ENCODE measurements at places on chromosomes 3 and 15.

DNA sequence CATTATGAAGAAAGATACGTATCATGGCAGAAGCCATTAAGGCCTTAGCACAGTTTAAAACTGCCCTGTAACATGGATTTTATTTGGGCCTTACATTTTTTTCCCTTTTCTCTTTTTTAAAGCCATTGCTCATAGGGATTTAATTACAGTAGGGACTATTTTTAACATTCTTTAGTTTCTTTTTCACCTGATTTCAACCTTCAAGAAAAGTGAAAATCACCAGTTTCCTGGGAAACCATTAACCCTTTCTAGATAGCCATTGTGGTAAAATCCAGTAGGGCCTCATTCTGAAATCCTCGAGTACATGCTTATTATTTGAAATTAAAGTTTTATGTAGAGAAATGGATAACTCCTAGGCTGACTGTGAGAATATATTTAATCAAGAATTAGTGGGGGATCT lies 3.1 kb downstream of the SPRED1 start:
- DNase-seq: no peak

GRCh38 chr3:81793410-81793809 lies 32.0 kb upstream of the GBE1 start:
- DNase-seq: no peak

GRCh38 chr3:43005253-43005652 lies 26.1 kb downstream of the GASK1A start:
- DNase-seq: no peak

GRCh38 chr3:88041005-88041404 lies 17.8 kb downstream of the CGGBP1 start:
- no peak for DNase-seq

GRCh38 chr3:45105855-45106671 lies 40.1 kb downstream of the CDCP1 start:
- DNase-seq: no peak

DNA sequence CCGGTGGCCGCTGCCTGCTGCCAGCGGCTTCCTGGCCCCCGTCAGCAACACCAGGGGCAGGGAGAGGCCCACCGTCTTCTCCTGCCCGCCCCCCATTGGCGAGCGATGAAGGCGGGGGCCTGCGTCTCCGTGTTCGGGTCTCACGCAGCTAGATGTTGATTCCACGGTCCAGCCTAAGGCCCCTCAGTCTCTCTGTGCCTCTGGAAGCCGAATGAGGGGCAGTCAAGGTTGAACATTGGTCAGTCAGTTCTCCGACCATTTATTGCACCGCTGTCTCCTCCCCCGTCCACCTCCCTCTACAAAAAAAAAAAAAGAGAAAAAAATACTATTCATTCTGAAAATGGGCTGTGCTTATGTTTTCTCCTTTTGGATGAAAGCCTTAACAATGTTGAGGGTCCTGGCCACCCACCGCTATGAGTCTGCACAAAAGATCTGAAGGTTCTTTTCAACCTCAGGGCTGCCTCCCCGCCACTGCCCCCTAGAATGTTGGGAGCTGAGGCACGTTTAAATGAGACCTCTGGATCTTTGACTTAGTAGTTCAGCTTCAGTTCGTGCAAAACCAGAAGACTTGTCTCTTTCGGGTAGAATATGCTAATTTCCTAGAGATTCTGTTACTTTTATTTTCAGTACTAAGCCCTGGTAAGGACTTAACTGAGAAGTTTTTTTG lies 736 bp downstream of the IREB2 start:
- DNase-seq: no peak

DNA sequence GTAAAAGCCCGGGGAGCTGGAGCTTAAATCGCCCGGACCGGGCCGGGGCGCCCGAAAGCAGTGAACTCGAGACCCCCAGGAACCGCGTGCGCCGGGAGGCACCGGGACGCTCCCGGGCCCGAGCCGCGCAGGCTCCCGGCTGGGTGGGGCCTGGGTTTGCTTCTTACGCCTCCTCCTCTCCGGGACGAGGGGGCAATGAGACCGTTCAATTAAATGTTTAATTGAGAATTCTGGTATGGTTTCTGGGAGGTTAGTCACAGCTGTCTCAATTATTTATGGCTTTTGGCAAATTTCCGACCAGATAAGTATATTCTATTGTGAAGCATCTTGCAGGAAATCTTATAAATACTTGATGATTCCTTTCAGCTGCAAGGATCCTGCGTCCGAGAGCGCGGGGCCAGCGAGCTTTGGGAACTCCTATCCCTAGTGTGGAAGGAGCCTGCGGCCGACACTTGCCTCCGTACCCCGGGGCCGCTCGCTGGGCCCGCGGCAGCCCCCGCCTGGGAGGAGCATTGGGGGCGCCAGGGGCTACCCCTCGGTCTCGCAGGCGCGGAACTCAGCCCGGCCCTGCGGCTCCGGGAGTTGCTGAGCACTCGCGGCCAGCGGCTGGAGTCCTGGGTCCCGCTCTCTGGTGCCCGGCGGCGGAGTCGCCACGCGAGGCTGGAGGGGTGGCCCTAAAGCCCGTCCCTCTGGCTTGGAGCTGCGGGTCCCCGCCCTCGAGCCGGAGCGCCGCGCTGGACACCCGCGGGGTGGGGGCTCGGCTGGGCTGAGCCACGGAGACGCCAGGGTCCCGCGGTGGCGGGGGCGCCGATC lies 10.3 kb downstream of the ISL2 start:
- DNase-seq: no peak
